Fibroblast of villous mesenchyme (primary cell): ENCODE measurements at places on chromosomes 5 and 9.
A peak's percentile ranks its signal among the peaks of the same experiment; 100 is the strongest.

DNA sequence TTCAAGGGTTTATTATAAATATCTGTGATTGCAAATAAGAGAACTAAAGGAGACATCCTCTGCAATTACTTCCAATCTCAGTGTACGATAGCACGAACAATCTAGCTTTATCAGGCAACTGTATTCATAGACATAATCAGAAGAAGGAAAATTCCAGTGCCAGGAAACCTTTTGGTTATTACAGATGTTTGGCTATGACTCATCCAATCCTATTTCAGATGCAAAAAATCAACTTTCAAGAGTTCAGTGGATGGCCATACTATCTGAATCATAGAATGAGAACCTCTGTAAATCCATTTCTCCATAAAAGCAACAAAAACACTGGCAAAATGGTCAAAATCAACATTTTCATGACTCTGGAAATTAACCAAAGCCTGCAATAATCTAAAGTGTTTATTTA lies 37.9 kb downstream of the GAS1 start:
- peak; percentile 37 for DNase-seq

- no peak for DNase-seq
Measured at GRCh38 chr5:141590127-141590526, 28.7 kb downstream of the DIAPH1 start.

GRCh38 chr5:169027501-169028061 lies 273.4 kb downstream of the SLIT3 start:
- DNase-seq: no peak

DNA sequence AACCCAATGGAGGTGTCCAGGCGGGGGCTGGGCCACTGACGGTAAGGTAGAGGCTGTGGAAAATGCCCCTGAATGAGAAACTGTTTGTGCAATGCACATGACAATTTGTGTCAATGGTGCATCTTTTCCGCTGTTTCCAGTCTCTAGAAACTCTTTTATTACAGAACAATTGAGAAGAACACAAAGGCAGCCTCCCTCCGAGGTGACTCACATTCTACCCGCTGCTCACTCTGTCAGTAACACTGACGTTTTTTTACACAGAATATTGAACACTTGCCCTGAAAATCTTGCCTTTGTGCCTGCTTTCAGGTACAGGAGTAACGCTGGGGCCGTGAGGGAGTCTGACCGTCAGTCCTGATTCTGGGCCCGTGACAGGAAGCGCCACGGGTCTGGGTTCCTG lies 11.7 kb upstream of the TENT4A start:
- DNase-seq: no peak

- peak; percentile 83 for DNase-seq
Measured at GRCh38 chr5:140607031-140607430, 25.9 kb downstream of the CD14 start.

GRCh38 chr9:91395553-91396471 lies 27.8 kb downstream of the NFIL3 start:
- peak; percentile 85 for DNase-seq

- no peak for DNase-seq
Measured at GRCh38 chr9:93601666-93602065, 25.3 kb downstream of the PHF2 start.

DNA sequence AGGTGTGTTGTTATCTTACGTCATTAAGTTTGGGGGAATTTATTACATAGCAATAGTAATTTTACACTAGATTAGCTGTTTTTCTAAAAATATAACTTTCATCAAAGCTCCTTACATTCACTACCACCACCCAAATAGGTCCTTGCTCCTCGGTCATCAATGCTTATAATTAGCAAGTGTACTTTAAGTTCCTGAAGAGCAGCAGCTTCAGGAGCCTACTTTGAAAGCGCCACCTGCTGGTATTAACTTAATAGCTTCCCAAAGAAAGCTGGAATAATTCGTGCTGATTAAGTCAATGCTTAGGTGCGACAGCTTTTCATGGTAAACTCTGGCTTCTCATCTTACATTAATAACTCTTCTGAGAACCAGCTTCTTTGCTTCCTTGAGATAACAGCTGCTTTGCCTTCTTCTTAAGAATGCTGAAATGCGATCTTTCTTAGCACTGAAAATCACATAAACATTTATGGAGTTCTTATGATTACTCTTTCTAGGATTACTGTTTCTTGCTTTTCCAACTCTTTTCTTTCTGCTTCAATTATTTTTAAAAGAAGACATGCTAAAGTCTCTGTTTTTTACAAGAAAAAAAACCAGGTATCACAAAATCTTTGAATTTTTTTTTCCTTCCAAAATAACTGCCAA lies 10.0 kb upstream of the C5 start:
- peak; percentile 79 for DNase-seq

DNA sequence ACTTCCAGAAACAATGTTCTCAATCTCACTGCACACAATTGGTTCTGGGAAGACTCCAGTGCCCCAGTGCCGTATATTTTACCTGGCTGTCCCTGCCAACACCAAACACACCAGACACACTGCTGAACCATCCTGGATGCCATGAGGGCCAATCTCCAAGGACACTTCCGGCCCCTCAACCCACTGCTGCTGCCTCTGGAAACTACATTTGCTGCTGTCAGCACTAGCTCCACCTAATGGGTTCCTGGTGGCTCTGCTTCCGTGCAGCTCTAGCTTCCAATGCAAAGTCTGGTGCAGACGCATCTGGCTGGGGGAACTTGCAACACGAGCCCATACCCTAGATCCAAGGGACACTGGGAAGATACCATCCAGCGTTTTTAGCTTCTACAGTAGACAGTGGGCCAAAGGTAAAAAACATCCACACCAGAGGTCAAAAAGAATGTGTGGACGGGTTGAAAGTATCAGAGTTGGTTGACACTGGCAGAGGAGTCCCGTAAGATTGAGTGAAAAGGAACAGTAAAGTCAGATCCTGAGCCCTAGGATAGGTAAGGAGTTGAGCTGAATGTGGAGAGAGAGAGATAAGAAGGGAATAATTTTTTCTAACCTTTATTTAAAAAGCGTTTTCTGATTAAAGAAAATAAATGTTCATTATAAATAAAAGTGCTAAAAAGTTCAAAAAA lies 99.7 kb upstream of the KIF2A start:
- peak; percentile 8 for DNase-seq

DNA sequence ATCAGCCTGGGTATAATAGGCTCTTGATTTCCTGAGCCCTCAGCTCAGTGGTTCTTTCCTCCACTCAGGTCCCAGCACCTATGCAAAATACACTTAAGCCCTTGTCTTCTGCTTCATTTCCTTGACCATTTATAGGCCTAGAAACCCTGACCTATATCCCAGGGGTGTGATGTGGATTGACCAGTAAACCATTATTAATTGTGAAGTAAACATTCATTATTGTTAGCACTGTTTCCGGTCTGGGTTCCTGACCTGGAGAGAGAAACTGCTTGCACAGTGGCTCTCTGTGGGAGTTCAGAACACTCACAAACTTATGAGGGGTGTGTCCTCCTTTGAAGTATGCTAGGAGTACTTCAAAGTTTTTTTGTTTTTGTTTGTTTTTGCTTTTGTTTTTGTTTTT lies 19.6 kb upstream of the TOMM5 start:
- no peak for DNase-seq

DNA sequence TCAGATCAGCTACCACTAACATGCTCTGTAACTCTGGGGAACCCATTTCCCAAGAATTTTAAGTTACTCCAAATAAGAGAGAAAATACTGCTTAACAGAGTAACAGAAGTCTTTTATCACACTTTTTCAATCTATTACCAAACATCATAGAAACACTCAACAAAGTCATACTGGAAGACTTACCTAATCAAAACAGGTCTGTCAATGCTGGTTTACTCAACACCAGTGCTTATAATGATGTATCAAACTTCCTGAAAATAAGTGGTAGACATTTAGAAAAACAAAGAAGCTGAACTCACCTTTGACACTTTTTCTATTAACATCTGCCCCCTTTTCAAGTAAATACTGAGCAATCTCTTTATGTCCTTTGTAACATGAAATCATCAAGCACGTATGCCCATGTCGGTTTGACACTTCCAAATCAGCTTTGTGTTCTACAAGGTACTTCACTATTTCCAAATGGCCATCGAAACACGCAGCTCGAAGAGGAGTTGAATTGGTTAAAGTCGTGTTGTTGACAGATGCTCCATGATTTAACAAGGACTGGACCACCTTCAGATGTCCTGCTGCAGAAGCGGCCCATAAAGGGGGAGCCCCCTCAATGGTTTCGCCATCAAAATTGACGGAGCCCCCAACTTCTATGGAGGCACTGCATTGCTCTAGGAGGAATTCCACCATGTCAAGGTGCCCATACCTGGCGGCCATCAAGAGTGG lies 1.8 kb downstream of the FEM1C start:
- no peak for DNase-seq

GRCh38 chr9:11663913-11664312 lies 1029.3 kb upstream of the TYRP1 start:
- no peak for DNase-seq

- DNase-seq: no peak
Measured at GRCh38 chr5:141504216-141504615, 15.3 kb downstream of the PCDHGC5 start.

DNA sequence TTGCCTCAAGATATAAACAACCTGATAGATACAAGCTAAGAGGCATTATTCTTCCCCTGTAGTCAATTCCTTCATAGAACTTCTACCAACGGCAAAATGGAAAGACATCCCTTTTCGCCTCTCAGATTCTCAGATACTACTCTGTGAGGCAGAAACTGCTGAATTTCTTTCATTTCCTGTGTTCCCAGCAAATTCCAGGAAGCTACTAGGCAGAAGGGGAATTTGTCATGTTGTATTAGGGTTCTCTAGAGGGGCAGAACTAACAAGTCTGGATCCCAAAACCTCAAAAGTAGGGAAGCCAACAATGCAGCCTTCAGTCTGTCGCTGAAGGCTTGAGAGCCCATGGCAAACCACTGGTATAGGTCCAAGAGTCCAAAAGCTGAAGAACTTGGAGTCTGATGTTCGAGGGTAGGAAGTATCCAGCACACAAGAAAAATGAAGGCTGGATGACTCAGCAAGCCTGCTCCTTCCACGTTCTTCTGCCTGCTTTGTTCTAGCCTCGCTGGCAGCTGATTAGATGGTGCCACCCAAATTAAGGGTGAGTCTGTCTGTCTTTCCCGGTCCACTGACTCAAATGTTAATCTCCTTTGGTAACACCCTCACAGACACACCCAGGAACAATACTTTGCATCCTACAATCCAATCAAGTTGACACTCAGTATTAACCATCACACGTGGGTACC lies 15.2 kb downstream of the RNF180 start:
- no peak for DNase-seq

GRCh38 chr5:154865466-154866184 lies 7.2 kb downstream of the CNOT8 start:
- DNase-seq: peak; percentile 52

GRCh38 chr9:88965473-88965872 lies 25.8 kb upstream of the S1PR3 start:
- DNase-seq: no peak

DNA sequence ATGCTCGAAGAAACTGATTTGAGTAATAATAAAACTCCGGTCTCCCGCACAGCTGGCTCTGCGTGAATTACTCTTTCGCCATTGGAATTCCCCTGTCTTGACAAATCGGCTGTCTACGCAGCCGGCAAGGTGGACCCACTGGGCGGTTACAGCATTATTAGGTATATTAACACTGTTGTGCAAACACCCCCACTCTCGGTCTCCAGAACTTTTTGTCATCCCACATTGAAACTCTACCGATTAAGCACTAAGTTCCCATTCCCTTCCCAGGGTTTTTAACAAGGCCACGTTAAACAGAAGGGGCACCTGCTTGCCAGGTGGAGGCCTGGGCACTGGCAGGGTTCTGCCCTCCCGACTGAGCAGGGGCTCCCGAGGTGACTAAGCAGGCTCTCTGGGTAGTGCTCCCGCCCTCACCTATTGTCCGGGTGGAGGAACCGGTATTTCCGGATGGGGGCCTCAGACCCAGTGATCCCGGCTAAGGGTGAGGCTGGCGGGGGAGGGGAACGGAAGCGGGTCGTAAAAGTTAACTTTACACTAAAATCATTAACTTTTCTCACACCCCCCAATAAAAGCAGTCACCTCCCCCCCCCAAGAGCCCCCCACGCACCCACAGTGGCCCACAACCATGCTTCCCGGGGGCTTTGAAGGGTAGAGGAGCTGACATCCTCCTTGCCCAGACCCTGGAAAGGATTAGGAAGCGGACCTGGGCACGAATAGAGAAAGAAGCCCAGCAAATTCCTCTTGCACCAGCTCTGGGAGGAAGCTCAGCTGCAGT lies 53.5 kb upstream of the TJP2 start:
- no peak for DNase-seq

GRCh38 chr9:76693912-76694311 lies 70.3 kb upstream of the PCA3 start:
- no peak for DNase-seq

DNA sequence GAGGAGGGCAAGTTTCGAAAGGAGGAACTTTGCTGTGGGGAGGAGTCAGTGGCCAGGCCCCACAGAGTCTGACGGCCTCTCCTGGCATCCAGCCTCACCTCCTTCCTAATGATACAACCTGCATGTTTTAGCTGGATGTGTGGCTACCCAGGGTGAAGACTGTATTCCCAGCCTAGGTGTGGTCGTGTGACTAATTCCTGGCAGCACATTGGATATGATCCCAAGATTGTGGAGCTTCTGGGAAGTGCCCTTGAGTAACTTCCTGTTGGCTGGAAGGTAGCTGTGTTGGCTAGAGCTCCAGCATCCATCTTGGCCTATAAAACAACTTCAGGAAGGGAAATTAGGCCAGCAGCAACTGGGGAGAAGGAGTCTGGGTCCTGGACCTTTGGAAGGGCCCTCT lies 19.0 kb upstream of the LPCAT1 start:
- DNase-seq: peak; percentile 29

DNA sequence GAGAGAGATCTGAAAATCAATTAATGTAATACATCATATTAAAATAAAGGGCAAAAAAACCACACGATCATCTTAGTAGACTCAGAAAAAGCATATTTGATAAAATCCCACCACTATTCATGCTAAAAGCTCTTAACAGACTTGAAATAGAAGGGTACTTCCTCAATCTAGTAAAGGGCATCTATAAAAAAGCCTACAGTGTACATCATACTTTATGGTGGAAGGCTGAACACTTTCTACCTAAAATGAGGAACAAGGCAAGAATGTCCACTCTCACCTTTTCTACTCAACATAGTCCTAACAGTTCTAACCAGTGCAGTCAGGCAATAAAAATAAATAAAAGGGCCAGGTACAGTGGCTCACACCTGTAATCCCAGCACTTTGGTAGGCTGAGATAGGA lies 38.9 kb downstream of the POLK start:
- DNase-seq: no peak
